ENCODE measurements at places on chromosomes 2 and 18. TPM values are rescaled to one million over a fixed set of nuclear protein-coding genes. Genes with fewer than 3 reads are reported as not detected.

The TOGARAM2 gene
- total RNA-seq = 15.4 TPM

DNA sequence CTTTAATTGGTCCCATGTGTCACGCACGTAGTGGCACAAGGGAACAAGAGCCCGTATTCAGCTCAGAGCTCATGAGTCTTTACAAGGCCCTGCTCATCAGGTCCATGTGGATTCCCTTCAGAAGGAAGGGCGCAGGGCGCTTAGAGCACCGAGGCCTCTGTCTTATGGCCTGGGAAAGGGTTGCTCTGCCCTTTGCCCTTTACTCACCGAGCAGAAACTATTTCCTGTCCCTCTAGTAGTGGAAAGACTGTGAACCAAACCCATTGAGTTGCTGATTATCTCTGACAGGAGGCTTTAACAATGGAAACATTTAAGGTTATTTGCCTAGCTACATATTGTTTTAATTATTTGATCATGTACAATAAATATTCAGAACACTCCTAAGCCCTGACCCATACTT is 102.0 kb upstream of the ACAA2 start:
- H3K27me3 ChIP-seq = peaks cover 14% of the 10 kb centered on the region
- no peaks in the 10 kb centered on the region for H3K36me3 ChIP-seq
- no peaks in the 10 kb centered on the region for H3K4me1 ChIP-seq
- no peak overlapping the region for H3K27ac ChIP-seq
- H3K4me3 ChIP-seq = no peak overlapping the region

GRCh38 chr2:33437815-33438214 is 38.6 kb upstream of the RASGRP3 start:
- no peaks in the 10 kb centered on the region for H3K36me3 ChIP-seq
- H3K4me3 ChIP-seq = no peak overlapping the region
- H3K27me3 ChIP-seq = no peaks in the 10 kb centered on the region
- H3K27ac ChIP-seq = peak overlapping the region; percentile 25

DNA sequence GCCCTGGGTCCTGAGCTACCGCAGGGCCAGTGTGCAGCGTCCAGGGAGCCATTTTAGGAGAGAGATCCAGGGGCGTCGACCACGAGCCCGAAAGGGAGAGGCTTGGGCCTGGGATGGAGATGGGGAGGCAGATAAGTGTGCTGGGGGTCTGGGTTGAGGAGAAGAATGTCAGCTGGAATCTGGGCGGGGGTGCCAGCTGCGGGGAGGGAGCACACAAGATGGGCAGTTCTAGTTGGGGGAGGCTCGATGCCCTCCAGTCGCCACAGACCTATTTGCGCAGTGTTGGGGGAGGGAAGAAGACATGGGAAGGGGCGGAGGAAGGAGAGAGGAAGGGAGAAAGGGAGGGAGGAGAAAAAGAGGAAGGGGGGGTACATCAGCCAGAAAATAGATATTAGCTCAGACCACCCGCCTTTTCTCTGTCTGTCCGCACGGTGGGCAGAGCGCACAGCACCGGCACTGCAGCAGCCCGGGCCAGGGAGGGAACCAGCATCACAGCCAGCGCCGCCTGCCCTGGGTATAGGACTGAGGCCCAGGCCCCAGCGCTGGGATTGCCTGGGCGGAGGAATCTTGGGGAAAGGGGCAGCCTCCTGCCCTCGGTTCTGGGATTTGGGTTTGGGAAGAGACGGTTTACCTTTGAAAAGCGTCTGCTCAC is 1.9 kb upstream of the HOXD11 start:
- peaks cover 98% of the 10 kb centered on the region for H3K27me3 ChIP-seq
- H3K27ac ChIP-seq = no peak overlapping the region

DNA sequence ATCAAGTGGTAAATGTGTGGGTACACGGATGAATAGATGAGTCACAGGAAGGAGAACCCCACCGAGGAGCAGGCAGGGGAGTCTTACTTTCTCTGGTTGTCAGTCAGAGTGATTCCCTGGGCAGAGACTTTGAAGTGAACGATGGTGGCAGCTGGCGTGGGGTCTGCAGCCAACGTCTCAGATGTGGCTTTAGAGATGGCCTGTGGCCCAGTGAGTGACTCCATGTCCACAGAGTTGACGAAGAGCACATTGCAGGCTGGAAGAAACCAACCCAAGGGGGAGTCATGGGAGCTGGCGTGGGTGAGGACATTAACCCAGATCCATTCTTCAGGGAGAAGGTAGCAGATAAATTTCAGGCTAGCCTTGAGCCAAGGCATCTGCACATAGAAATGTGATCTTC is 193.1 kb downstream of the TNS1 start:
- no peak overlapping the region for H3K4me3 ChIP-seq
- peaks cover 90% of the 10 kb centered on the region for H3K36me3 ChIP-seq
- peaks cover 22% of the 10 kb centered on the region for H3K4me1 ChIP-seq
- H3K27me3 ChIP-seq = no peaks in the 10 kb centered on the region
- no peak overlapping the region for H3K27ac ChIP-seq
- DNase-seq = no peak

- no peaks in the 10 kb centered on the region for H3K27me3 ChIP-seq
- peaks cover 5% of the 10 kb centered on the region for H3K36me3 ChIP-seq
- DNase-seq = no peak
- no peak overlapping the region for H3K4me3 ChIP-seq
- H3K4me1 ChIP-seq = peaks cover 13% of the 10 kb centered on the region
Observed at GRCh38 chr2:196291426-196291825, 120.0 kb upstream of the STK17B start.

- no peak for DNase-seq
- peaks cover 73% of the 10 kb centered on the region for H3K4me1 ChIP-seq
- no peak overlapping the region for H3K27ac ChIP-seq
- H3K36me3 ChIP-seq = no peaks in the 10 kb centered on the region
Observed at GRCh38 chr2:160351956-160352355, 141.7 kb downstream of the RBMS1 start.

All from lower lobe of right lung (tissue), 2 donors.